Ammon's horn (tissue), 1 donor: ENCODE measurements at places on chromosomes 2 and 18.
A peak's percentile ranks its signal among the peaks of the same experiment; 100 is the strongest.

DNA sequence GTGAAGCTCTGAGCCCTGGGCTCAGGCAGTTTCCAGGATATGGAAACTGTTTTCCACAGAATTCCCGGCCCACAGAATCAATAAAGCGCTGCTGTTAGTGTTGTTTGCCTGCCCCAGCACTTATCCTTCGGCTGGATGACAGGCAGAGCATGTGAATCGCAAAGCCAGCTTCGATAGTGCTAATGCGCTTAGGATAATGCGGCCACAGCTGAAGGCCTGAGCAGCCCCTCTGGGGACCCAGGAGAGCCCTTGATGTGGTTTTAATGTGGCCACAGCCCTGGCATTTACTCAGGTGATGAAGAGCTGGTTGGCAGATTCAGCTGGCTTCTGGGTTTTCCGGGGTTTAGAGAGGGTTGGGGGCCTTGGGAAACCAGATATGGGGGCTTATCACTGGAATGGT is 23.7 kb downstream of the PCARE start:
- DNase-seq: no peak

- DNase-seq: no peak
These were observed 144.7 kb upstream of the ITGA4 start for GRCh38 chr2:181312515-181312927.

- no peak for DNase-seq
These were observed 656.8 kb downstream of the BCL11A start for GRCh38 chr2:59896499-59897245.

- no peak for DNase-seq
These were observed 141.5 kb downstream of the CDC42EP3 start for GRCh38 chr2:37529830-37530415.

DNA sequence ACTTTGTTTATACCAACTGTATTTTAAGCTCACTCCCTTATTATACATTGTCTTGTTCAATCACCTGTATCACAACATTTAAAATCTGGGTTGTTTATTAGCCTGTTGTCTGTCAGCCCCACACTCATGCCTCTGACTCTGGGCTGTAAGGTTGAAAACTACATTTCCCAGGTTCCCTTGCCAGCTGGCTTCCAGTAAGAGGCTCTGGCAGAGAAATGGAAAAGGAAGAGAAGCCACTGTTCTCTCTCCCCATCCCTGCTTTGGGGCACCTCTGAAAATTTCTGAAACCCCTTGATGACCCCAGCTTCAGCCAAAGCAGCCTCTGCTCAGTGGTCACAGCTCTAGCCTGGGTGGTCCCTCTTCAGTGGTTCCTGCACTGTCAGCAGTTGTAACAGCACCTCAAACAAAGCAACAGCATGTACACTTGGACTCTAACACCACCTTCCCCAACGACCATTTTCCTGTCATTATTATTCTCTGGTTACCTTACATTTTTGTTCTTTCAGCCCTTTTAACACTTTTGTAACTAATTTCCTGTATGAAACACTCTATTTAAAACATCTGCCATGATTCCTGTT is 108.9 kb upstream of the LGALSL start:
- DNase-seq: no peak

GRCh38 chr2:209424781-209425470 is 1.1 kb downstream of the MAP2 start:
- DNase-seq: peak; percentile 27

- no peak for DNase-seq
These were observed 43.9 kb downstream of the ATIC start for GRCh38 chr2:215355801-215356200.
